SW 1271 (cell line): ENCODE measurements at places on chromosomes 5 and 9.
A peak's percentile ranks its signal among the peaks of the same experiment; 100 is the strongest.

- no peak for DNase-seq
These were observed 1342.1 kb upstream of the C9orf72 start for GRCh38 chr9:28915202-28915930.

GRCh38 chr5:176508603-176509002 lies 28.6 kb downstream of the RNF44 start:
- DNase-seq, result no peak

GRCh38 chr5:3678801-3679200 lies 83.2 kb downstream of the IRX1 start:
- no peak for DNase-seq

GRCh38 chr9:115374724-115375268 lies 256.8 kb upstream of the TNC start:
- DNase-seq, result no peak

- DNase-seq, result no peak
These were observed 111.0 kb upstream of the NFIB start for GRCh38 chr9:14424983-14425382.

GRCh38 chr5:74070766-74071165 lies 444.8 kb downstream of the ARHGEF28 start:
- no peak for DNase-seq

DNA sequence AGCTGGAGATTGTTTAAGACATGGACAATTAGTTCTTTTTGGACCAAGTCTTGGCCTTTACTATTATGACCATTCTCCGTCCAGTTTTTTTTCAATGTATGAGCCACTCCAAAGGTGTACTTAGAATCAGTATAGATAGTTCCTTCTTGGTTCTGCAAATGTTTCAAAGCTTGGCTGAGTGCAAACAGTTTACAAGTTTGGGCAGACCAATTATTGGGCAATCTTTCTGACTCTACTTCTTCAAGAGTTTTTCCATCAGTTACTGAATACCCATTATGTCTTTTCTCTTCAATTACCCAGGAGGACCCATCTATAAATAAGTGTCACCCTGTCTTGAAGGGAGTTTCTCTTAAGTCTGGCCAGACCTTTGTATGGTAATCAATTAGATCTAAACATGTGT lies 15.5 kb downstream of the IFT74 start:
- no peak for DNase-seq

DNA sequence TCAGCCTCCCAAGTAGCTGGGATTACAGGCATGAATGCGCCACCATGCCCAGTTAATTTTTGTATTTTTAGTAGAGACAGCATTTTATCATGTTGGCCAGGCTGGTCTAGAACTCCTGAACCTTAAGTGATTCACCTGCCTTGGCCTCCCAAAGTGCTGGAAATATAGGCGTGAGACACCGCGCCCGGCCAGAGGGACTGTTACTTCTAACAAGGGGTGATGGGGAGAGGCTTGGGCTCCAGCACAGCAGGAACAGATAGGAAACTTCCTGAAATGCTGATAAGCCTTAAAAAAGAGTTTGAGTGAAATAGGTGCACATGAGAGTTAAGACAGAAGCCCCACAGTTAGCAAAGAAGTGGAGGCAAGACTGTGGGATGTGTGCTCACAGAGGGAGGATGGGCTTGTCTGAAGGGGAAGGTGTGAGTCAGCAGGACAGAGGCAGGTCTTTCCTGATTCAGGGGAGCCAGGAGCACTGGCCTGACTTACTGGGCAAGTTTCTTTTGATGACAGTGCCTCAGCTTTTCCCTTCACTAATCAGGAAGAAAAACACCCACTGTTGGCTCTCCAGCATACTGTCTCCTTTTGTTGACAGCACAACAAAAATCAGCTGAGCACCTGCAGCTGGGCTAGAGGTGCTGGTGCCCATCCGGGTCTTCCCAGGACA lies 68.4 kb downstream of the RAD23B start:
- no peak for DNase-seq

GRCh38 chr9:127419348-127419747 lies 4.8 kb upstream of the ZNF79 start:
- no peak for DNase-seq

DNA sequence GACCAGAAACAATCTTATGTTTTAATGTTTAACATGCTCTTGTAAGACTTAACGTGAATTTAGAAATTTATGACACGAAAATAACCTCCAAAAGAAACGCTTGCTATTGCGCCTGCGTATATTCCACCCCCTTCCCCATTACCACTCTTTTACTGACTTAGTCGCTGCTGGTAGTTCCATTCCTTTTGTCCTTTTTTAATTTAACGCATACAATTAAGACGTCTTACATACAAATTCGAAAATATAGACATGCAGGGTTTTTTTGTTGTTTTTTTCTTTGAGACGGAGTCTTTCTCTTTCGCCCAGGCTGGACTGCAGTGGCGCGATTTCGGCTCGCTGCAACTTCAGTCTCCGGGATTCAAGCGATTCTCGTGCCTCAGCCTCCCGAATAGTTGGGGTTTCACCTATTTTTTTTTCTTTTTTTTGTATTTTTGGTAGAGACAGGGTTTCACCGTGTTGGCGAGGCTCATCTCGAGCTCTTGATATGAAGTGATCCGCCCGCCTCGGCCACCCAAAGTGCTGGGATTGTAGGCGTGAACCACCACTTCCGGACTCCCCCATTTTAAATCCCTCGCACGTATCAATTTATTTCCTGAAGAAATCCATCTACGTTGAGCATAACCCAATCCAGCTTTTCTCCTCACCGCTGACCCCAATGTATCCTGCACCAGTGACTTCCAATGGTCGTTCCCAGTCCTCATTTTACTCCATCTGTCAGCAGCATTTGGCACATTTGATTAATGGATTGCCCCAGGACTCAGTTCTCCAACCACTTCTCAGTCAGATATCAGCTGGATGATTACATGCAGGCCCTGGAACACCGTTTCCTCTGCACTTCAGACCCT lies 684 bp upstream of the MED7 start:
- peak; percentile 96 for DNase-seq

DNA sequence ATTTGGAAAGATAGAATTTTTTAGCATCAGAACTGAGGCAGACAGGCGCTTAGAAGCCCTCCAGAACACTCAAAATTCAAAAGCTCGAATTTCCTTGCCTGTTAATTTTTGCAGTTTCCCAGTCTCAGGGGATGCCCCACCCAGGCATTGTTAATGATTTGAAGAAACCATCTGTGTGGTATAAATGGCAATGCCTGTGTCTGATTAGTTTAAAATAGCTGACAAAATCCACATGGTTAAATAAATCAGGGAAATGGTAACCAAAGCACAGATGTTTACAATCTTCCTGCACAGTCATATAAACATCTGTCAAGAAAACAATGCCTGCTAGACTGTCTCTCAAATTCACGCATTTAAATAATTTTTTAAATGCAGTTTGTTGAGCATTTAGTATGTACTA lies 185.2 kb upstream of the RGMB start:
- DNase-seq, result no peak

- DNase-seq, result no peak
These were observed 8.7 kb downstream of the CLTB start for GRCh38 chr5:176407456-176408251.

GRCh38 chr5:133844836-133845235 lies 123.6 kb downstream of the C5orf15 start:
- no peak for DNase-seq

GRCh38 chr5:163436515-163436914 lies 880 bp upstream of the CCNG1 start:
- no peak for DNase-seq

DNA sequence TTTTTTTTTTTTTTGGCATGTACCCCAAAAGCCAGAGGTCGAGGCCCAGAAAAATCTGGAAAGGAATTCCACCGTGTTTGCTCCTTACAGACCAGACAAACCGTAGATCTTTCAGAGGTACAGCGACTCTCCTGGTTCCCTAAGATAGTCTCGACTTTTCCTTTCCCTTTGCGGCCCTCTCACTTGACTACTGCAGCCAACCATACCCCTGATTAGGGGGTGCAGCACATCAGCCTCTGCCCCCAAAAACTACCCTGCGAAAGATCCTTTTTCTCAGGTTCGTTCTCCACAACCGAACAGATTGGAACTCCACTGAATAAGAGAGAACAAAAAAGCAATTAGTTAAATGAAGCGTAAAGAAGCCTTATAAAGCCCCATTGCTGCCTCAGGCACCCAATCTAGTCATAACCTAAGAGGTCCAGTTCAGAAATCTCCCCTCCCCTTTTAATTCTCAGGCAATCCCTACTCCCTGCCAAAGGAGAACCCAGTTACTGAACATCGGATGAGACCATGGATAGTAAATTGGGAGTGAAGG lies 379 bp upstream of the TICAM2 start:
- DNase-seq, result no peak

- no peak for DNase-seq
These were observed 65.2 kb downstream of the LRRC70 start for GRCh38 chr5:62643556-62644451.

DNA sequence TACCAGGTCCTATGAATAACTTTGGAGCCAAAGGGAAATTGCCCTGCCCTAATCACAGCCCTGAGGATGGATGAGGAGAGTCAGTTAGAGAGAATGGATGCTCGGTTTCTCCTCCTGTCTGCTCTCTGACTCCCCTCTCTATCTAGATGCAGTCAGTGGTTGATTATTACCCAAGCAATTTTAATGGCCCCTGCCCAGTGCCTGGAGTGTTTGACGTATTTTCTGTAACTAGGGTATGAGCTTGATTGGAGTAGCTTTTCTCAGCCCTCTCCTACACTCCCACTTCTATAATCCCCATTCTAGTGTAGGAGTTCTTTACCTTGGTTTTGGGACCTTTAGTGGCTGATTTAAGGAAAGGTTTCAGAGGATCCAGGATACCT lies 60.4 kb downstream of the DOCK2 start:
- DNase-seq, result no peak

GRCh38 chr5:44183753-44184152 lies 205.5 kb downstream of the FGF10 start:
- no peak for DNase-seq

GRCh38 chr9:79573412-79573923 lies 1.7 kb downstream of the TLE4 start:
- DNase-seq, result no peak

DNA sequence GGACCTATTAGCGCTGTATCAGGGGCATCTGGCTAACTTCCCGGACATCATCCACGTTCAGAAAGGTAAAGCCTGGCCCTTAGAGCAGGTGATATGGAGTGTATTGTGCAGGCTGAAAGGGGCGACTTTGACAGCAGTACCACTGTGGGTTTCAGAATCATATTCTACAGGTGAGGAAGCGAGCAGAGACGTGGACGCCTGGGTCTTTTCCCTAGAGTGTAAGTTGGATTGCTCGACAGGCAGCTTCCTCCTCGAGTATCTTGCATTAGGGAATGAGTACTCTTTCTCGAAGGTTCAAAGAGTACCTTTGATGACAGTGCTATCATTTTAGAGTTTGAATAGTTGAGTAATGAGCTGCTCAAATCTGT lies 1.9 kb downstream of the SNX18 start:
- DNase-seq, result no peak

GRCh38 chr5:88396000-88396535 lies 127.4 kb upstream of the TMEM161B start:
- no peak for DNase-seq

DNA sequence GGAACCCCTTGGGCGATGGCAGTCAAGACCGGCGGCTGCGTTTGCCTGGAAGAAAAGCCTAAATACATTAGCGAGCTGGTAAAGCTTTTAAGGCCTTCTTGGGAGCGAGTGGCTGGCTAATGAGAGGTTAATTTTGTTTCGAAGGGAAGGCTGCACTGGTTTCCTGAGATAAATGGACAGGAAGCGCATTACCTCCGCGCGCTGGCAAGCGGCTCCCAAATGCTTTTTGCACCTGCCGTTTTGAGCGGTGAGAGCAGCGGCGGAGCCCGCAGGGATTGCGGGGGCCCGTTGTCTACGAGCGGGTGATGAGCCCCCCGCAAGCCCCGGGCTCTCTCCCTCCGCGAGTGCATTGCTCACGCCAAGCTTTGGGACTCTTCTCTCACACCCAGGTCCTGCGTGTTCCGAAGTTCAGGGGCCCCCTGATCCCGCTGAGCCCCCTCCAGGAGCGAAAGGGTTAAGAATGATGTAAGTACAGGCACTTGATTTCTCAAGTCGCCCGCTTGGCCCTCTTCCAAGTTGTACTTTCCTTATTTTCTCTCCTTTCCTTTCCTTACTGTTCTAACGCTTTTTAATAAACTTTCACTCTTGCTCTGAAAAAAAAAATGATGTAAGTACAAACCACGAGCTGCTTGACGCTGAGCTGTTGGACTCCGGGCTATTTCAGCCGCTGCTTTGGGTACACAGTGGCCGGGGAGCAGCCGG lies 3.1 kb upstream of the RGMB start:
- peak; percentile 41 for DNase-seq

- DNase-seq, result no peak
These were observed 4.0 kb downstream of the CTNNA1 start for GRCh38 chr5:138757061-138757776.

DNA sequence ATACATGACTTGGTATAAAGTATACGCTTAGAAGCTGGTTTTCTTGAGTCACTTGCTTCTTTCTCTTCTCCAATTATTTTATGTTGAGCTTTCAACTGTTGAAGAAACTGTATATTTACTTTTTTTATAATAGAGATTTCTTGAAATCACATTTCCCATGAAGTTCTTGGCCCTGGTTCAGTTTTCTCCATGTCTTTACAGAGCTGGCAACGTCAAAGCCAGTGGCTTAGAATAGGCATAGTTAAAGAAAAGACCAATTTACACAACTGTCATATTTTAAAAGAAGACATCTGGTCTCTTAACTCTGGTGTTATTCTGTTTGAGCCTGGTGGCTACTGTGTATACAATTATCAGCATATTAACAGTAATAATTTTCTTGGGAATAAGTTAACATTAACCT lies 1249.3 kb downstream of the CDH12 start:
- no peak for DNase-seq

DNA sequence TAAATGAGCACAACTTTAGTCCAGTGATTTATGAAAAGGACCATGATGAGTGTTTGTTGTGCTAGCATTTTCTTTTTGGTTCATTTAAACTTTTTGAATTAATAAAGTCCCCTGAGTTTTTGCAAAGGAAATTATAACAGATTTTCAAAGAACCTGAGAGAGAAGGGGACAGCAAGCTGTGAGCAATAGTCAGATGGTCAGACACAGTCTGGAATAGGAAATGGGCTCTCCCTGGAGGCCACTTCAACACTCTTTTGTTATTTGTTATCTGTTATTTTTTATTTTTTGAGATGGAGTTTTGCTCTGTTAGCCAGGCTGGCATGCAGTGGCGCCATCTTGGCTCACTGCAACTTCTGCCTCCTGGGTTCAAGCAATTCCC lies 171.1 kb downstream of the ARHGEF28 start:
- DNase-seq, result no peak

GRCh38 chr5:128193665-128194390 lies 110.3 kb downstream of the SLC12A2 start:
- no peak for DNase-seq
